Right lung (tissue), 10 donors: ENCODE measurements at places on chromosomes 1 and 21. TPM values are rescaled to one million over a fixed set of nuclear protein-coding genes. Genes with fewer than 3 reads are reported as not detected.

GRCh38 chr1:39102537-39103327, 76.6 kb downstream of the NDUFS5 start:
- DNase-seq: no peak

DNA sequence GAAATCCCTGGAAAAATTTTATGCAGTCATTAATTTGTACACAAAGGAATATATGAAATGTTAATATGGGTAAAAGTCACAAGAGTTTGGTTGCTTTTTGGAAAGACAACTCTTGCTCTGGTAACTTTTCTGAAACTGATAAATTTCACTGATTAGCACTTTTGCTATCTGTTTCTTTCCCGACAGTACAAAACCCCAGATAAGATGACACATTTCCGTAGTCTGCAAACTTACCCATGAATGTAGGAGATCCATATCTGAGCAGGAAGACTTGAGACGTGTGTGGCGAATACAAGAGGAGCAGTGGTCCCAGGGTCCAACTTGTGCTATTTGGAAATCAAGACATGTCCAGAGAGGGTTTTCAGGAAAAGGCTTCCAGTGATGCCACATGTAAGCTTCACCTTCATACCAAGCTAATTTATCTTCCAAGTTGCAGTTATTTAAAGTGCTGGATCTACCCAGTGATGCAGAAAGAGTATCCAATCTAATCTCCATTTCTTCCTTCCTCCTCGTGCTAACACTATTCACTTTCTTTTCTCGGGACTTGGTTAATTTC, 35.9 kb upstream of the SAMSN1 start:
- DNase-seq: no peak

DNA sequence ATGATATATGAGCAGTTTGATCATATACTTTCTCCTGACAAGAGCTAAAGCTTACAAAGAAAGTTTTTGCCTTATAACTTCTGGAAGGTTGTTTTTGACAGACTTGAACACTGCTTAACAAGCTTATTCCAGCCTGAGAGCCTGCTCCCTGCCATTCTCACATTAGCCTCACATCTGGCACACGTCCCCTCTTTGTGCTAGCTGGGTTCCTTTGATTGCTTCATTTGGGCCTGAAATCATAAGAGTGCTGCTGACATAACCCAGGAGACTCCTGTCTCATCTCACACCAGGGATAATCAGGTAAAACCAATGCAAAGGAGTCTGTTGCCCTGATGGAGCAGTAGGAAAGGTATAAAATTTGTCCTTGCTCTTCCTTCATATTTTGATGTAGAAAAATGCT, 1411.7 kb upstream of the B3GALT2 start:
- DNase-seq: peak; percentile 7

- DNase-seq: no peak
Observed at GRCh38 chr1:197902131-197902453, 338 bp upstream of the C1orf53 start.

MYOC gene
- polyA plus RNA-seq: 7.6 TPM

DYNLT4 gene
- polyA plus RNA-seq: 0.69 TPM

DNA sequence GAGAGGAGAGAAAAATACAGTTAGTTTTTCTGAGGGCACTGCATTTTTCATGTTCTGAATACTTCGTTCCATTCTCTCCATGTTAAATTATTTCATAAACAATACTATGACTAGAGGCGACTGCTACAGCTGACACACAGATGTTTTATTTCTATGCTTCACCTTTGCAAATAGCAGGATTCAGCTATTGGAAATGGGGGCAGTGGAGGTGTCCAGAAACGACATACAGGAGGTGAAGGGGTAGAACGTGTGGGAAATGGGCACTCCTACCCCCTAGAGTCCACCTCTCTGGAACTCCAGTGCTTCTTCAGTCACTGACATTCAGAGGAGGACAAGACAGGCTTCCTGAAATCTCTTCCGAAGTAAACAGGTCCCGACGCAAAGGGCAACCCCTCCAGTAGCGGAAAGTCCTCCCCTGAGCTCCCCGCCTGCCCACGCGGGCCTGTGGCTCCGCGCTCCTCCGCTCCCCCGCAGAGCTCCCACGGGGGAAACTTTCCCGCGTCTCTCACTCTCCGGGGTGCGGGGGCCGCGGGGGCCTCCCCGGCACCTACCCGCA, 480 bp downstream of the DPYD start:
- peak; percentile 48 for DNase-seq

GRCh38 chr1:151760597-151761385, 2.5 kb downstream of the MRPL9 start:
- DNase-seq: no peak

OR10J1 gene
- polyA plus RNA-seq: 0.08 TPM

SLC44A5 gene
- 1.0 TPM for polyA plus RNA-seq

GRCh38 chr1:2590233-2591141, 3.9 kb downstream of the PRXL2B start:
- DNase-seq: no peak

PRRX1 gene
- 2.4 TPM for polyA plus RNA-seq
